ENCODE measurements at places on chromosomes 5 and 9. TPM values are rescaled to one million over a fixed set of nuclear protein-coding genes. Genes with fewer than 3 reads are reported as not detected.

DNA sequence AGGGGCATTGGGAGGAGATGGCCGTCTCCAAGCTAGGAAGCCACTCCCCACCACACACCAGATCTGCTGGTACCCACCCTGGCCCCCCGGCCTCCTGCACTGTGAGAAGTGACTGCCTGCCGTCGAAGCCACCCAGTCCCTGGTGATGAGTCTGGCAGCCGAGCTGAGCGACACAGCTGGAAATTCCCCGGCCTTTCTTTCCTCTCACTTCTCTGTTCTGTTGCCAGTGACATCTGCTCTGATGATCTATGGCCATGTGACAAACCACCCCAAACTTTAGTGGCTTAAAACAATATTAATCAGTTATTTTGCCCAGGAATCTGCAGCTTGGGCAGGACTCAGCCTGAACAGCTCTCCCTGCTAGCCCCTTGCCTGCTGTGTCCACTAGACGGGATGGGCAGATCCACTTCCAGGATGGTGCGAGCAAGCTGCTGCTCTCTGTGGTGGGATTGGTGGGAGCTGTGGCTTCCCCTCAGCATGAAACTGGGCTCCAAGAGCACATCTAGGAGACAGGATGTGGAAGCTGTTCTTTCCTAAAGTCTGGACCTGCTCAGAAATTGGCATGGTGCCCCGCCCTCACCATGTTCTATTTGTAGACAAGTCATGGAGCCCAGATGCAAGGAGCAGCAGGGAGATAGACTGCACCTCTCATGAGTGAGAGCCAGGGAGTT is 211.2 kb downstream of the GADD45G start:
- DNase-seq, result no peak

DNA sequence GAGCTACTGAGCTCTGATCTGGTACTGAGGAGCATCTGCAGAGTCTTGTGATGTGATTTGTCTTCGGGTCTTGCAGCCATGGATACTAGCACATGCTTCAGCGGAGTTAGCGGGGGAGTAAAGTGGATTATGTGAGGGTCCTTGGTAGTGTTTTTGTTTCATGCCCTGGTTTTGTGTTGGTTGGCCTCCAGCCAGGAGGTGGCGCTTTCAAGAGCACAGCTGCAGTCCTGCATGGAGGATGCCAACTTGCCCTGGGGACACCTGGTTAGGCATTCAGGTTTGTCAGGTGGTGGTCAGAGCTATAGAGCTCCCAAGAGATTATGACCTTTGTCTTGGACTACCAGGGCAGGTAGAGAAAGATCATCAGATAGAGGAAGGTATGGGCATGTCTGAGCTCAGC is 185.8 kb upstream of the CDH6 start:
- no peak for DNase-seq

DNA sequence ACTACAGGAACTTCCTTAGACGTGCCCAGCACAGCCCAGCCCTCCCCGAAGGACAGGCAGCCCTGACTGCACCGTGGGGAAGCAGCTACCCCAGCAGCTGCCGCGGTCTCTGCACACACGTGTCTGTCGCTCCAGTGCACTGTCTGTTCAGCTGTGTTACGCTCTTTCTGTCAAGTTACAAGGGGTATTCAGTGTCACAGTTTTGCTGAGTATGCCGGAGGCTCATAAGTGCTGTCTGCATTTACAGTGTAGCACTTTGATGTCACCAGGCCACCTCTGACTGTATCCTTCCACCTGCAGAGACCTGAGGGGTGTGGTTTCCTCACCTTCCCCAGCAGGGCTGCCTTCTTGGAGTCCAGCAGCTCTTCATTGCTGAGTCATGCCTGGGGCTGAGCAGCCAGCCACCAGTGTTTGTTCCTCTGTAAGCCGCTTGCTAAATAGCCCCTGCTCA is 126.8 kb downstream of the EHMT1 start:
- no peak for DNase-seq

GRCh38 chr9:11702548-11702947 is 990.6 kb upstream of the TYRP1 start:
- no peak for DNase-seq

DNA sequence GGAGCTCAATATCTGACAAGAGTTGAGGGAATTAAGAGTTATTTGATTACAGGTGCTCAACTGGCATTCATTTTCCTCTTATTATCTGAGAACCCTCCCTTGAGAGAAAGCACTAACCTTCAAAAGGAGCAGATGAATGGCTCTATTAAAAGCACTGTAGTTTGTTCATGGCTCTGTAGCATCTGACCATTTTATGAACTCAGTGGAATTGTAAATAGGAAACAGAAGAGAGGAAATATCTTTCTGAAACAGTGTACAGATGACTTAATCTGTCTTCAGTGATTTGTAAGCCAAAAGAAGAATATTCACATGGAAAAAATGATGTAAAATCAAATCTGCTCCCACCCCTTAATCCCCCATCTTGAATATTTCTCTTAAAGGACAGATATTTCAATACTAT is 810.4 kb upstream of the GRAMD2B start:
- DNase-seq, result no peak

- DNase-seq, result no peak
Observed at GRCh38 chr9:29389421-29389820, 1816.1 kb upstream of the C9orf72 start.

DNA sequence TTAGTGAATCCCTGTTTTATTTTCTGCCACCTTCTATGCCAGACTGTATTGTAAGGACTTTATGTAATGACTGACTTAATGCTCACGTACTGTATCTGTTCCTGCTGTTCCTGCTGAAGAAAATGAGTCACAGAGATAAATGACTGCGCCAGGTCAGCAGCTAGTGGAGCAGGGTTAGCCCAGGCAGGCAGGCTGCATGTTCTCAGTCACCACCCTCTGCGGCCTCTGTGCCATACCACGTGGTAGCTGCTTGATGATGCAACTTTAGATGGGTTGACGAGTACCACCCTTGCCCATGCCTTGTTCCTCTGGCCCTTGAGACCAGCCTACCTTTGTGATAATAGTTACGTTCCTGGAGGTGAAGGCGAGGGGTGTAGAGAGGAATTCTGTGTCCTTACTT is 161.9 kb downstream of the TRIO start:
- no peak for DNase-seq

GRCh38 chr5:25362799-25363198 is 718.0 kb upstream of the CDH10 start:
- DNase-seq, result no peak

Gene PHYHD1
- total RNA-seq, result 43.8 TPM

DNA sequence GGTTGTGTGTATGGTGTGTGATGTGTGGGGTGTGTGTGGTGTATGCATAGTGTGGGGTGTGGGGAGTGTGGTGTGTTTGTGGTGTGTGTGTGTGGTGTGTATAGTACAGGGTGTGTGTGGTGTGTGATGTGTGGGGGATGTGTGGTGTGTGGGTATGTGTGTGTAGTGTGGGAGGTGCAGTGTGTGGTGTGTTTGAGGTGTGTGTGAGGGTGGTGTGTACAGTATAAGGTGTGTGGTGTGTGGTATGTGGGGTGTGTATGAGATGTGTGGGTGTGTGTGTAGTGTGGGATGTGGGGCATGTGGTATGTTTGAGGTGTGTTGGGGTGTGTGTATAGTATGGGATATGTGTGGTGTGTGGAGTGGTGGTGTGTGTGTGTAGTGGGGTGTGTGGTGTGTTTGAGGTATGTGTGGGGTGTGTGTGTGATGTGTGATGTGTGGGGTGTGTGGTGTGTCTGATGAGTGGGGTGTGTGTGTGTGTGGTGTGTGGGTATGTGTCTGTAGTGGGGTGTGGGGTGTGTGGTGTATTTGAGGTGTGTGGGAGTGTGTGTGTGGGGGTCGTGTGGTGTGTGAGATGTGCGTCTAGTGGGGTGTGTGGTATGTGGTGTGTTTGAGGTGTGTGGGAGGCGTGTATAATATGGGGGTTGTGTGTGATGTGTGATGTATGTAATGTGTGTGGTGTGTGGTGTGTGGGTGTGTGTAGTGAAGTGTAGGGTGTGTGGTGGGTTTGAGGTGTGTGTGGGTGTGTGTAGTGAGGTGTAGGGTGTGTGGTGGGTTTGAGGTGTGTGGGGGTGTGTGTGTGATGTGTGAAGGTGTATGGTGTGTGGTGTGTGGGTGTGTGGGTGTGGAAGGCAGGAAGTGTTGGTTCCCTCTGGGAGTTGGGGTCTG is 8.6 kb downstream of the ECSCR start:
- no peak for DNase-seq

- no peak for DNase-seq
Observed at GRCh38 chr5:146474065-146474464, 26.9 kb downstream of the TCERG1 start.

GRCh38 chr9:111944241-111944866 is 47.7 kb downstream of the UGCG start:
- DNase-seq, result no peak

Gene FBXW2
- 42.5 TPM for total RNA-seq

GRCh38 chr5:1316588-1317340 is 21.9 kb upstream of the TERT start:
- no peak for DNase-seq

GRCh38 chr5:164235300-164235891 is 730.0 kb downstream of the MAT2B start:
- no peak for DNase-seq

Data from omental fat pad (tissue), 4 donors.